ENCODE measurements at places on chromosomes 5 and 9.

- DNase-seq, result no peak
Observed at GRCh38 chr5:360257-361027, 38.9 kb downstream of the AHRR start.

GRCh38 chr5:42596817-42597216 lies 159.8 kb upstream of the CCDC152 start:
- DNase-seq, result no peak

DNA sequence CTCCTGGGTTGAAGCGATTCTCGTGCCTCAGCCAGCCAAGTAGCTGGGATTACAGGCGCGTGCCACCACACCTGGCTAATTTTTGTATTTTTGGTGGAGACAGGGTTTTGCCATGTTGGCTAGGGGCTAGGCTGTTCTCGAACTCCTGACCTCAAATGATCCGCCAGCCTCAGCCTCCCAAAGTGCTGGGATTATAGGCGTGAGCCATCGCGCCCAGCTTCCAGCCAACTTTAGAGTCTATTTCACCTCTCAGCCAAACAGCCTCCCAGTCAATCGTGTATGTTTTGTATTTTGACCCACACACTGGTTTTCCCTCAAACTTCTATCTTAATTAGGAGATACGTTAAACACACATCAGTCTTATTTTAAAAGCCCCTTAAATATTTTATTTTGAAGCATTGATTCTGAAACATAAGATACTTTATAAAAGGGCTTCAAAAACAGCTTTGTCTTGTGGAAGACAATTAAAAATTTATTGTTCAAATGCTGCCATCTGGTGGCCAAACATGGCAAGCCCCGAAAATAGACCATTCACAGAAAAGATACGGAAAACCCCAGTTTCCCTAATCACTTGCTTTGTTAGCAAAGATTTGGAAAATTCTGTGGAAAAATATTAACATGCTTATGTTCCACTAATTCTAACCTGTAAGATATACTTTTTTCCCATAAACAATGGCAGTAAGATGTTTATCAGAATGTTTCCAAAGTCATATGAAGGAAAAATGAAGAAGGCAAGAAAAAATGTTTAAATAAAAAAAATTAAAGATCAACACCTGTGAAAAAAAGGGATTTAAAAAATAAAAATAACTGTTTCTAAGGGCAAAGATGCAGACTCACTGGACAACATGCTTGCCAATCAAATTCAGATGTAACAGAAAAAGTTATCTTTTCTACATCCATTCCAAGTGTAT lies 33.1 kb downstream of the APTX start:
- peak; percentile 23 for DNase-seq

DNA sequence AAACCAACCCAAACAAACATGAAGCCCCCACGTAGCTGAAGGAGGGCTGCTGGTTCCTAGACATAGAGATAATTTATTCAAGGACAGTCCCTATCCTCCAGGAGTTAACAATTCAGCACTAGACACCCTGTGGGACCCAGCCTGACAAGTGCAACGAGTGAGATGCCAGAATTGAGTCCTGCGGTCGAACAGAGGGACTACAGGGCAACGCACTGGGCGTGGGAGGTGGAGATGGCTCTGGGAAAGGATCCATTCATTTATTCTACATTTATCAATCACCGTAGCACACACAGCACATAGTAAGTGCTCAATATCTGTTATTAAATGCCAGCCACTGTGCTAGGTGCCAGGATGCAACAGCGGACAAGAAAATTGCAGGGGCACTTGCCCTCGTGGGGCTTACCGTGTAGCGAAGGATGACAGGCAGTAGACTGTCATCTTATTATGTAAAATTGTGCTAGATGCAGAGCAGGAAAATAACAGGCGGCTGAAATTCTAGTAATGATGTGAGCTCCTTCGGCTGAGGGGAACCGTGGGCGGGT lies 855 bp upstream of the ARHGAP26 start:
- no peak for DNase-seq

- no peak for DNase-seq
Observed at GRCh38 chr9:93549611-93550010, 26.8 kb upstream of the PHF2 start.

DNA sequence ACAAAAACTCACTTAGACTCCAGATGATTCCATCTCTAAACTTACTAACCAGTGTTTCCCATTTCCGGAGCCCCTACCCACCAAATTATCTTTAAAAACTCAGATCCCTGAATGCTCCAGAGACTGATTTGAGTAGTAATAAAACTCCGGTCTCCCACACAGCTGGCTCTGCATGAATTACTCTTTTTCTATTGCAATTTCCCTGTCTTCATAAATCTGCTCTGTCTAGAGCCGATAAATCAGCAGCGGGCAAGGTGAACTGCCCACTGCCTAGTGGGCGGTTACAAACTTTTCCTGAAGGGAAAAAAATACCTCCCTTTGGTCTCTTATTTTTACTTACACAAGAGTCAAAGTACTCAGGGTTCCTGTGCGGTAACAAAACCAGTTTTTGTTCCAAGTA lies 624.4 kb upstream of the RORB start:
- no peak for DNase-seq

DNA sequence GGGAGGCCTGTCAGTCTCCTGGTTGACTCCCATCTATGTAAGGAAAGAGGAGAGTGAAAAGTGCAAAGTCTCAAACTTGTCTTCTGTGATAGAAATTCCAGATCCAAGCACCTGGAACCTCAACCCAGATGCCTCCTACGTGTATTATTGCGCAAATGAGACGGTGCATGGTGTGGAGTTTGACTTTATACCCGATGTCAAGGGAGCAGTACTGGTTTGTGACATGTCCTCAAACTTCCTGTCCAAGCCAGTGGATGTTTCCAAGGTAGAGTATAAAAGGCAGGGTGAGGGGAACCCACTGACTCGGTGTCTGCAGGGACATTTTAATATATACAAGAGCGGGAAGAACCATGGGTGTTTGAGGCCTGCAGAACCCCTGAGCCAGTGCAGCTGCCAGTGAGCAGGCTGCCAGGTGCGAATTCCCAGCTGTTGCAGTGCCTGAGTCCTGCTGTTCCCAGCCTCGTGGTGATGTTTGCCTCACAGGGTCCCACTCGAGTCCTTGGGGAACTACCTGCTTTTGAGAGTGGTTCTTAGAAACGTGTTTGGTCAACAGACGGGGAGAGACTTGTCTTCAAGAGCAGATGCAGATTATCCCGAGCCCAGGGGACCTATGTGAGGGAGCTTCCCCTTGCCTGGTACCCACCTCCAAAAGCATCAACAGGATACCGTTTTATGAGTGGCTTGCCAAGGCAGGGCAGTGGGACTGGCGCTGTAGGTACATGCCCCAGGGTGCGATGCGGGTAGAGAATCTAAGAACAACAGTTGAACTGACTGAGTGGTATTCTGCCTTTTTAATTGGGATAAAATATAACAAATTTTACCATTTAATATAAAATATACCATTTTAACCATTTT lies 9.5 kb downstream of the PSAT1 start:
- DNase-seq, result no peak

DNA sequence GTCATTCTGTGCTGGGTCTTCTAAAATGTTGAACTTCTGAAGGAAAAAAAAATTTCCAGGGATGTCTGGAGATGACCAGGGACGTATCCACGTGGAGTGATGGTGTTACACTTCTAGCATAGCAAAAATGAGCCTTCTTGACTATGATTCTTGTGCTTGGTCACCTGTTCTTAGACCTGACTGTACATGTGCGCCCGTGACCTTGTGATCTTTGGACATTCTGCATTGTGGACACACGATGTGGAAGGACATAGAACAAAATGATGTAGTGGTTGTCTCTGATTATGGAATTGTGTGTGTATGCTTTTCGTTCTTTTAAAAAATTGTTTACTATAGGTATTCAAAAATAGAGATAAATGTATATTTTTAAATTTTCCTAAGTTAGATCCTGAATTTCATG lies 61.0 kb downstream of the SNX30 start:
- DNase-seq, result no peak

GRCh38 chr9:27247756-27248155 lies 49.2 kb downstream of the EQTN start:
- no peak for DNase-seq

- no peak for DNase-seq
Observed at GRCh38 chr9:15420796-15421195, 1.9 kb upstream of the SNAPC3 start.

DNA sequence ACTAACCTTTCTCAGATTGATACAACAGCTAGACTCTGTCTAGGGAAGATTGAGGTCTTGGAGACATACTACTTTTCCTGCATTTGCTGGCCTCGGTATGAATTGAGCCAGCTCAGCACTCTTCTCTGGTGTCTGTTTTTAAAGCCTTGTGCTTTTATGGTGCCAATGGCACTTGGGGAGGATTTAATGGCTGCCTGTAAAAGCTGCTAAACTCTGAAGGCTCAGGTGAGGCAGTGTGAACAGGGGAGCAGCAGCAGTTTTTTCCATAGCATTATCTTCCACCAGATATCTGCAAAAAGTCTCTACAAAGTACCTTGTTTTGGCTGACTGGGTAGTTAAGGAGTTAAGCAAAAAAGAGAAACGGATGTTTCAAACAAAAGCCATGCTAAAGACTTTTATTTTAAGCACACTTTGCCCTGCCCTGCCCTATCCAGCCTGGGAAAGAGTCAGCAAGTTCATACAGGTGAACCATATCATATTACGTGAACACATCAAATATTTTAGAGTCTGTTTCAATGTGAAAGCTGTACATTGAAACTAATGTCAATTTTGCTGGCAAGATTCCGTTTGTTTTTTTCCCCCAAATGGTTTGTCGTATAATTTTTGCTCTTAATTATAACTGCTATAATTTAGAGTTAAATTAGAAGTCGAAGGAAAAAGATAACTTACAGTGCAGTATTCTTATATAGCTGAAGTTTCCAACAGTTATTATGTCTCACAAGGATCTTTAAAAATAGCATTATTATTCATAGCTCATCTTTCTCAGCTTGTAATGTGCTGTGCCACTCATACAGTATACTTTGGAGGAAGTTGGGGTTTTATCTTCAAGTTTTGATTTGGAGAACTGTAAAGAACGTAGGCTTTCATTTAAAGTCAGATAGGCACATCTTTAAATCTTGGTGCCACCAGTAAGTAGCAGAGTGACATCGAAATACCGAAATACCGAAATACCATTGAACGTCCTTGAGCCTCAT lies 424.1 kb upstream of the CD180 start:
- DNase-seq, result no peak

DNA sequence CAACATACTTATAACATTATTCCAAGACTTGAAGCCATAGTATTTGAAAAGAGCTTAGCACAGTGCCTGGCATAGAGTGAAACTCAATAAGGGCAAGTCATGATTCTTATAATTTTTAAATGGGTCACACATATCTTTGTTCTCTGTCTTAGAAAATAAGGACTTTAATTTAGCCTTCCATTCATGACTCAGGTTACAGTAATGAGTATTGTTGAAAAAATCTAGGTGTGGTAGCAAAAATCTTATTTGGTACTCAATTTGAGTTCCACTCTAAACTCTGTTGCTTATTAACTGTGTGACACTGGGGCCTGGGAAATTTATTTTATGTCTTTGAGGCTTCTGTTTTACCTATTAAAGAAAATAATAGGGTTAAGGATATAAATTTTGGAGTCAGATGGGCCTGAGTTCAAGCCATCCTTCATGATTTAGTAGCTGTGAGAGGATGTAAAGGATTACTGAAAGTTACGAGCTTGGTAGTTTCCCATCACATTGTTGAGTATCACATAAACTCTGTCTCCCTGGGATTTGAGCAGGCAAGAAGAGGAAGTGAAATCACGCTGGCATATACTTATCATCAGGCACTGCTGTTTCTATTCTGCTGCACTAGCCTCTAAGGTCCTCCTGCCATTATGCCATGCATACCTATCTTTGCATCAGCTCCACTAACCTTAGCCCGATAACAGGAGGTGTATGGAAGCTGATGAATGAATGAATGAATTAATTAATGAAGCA lies 1.5 kb downstream of the SPINK9 start:
- DNase-seq, result no peak

DNA sequence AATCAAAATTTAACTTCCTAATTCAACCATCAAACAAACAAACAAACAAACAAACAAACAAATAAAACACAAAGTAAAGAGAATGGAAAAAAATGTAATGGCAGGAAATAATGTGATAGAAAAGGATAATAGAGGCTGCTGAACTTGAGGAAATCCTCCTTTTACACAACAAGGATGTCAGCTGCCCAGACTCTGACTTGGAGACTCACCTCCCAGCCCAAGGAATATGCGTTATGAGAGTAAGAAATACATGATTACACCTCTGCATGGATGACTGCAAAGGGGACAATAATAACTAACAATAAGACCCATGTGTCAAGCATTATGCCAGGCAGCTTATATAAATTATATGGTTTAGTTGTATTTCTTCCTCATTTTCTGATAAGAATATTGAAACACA lies 46.6 kb upstream of the JAK2 start:
- DNase-seq, result no peak

DNA sequence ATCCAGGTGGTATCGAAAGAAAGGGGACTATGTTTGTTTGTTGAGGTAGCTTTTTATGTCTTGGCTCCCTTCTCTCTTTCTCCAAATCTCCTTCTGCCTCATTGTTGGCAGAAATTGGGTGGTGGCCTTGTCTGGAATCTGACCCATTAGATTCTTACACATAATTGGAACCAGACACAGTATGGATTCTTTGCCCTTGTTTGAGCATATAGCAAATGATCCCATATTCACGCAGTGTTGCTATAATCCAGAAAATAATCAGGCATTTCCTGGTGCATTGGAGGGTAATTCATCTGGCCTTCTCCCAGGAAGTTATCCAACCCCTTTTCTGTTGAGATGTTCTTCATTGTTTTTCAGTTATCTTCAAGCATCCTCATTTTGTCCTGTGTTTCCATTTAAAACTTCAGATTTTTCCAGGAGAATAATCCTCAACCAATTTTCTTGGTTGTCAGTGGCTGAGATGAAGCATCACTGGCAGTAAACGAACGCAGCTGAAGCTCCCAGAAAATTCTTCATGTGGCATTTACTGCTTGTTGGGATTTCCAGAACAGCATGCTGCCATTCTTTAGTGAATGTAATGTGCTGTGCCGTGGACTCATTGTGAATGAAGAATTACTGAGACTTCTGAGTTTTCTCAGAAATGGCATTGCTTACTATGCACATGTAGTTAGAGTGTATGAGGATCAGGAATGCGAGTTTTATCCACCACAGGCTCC lies 70.5 kb upstream of the NTRK2 start:
- no peak for DNase-seq

DNA sequence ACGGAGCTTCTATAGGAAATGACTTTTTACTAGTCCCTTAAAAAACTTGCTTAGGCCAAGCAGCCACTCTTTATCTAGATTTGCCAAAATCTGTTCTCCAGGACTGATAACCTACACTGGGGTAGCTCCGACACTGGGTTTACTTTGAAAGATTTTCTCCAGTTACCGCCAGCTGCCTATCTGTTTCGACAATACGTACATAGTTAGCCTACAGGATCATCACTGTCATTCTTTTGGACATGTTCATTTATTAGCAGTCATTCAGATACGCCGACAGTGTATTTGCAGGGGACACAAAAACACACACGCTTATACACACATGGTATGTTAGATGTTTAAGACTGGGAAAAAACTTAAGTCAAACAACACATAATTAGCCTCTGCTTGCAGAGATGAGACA lies 225.7 kb downstream of the DCP2 start:
- DNase-seq, result no peak

GRCh38 chr9:13876741-13877140 lies 437.2 kb downstream of the NFIB start:
- no peak for DNase-seq

All from stimulated activated CD4-positive, alpha-beta T cell treated with anti-CD3 and anti-CD28 coated beads, TNF-alpha, amount 100 ng/mL, for 24 hours (primary cell).